AG10803 (cell line): ENCODE measurements at places on chromosomes 13 and 19.

GRCh38 chr19:28322491-28322890, 890.5 kb downstream of the UQCRFS1 start:
- DNase-seq: no peak

GRCh38 chr19:2552859-2553258, 76.9 kb downstream of the GADD45B start:
- DNase-seq: no peak

GRCh38 chr19:53389978-53390377, 5.0 kb upstream of the ZNF765 start:
- DNase-seq: no peak

- DNase-seq: peak; percentile 73
These were observed 4.6 kb downstream of the FBXO17 start for GRCh38 chr19:38970664-38971532.

GRCh38 chr19:1455336-1456120, 5.6 kb downstream of the APC2 start:
- peak; percentile 40 for DNase-seq

DNA sequence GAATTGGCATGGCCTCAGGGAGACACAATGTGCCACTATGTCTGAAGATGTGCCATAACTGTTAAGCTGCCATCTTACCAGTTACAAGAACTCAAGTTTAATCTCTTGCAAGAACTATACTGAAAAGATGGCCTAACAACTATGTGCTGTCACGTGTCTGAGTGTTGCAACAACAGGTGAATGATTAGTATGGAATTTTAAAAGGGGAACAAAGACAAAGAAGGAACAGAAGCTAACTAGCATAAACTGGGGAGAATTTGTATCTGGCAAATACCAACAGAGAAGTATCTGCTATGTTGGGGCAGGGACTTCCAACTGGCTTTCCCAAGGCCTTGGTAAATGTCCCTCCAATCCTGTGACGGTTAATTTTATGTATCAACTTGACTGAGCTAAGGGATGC, 11.5 kb upstream of the ACOD1 start:
- peak; percentile 29 for DNase-seq

GRCh38 chr19:10961073-10961860, 437 bp downstream of the SMARCA4 start:
- DNase-seq: peak; percentile 20

DNA sequence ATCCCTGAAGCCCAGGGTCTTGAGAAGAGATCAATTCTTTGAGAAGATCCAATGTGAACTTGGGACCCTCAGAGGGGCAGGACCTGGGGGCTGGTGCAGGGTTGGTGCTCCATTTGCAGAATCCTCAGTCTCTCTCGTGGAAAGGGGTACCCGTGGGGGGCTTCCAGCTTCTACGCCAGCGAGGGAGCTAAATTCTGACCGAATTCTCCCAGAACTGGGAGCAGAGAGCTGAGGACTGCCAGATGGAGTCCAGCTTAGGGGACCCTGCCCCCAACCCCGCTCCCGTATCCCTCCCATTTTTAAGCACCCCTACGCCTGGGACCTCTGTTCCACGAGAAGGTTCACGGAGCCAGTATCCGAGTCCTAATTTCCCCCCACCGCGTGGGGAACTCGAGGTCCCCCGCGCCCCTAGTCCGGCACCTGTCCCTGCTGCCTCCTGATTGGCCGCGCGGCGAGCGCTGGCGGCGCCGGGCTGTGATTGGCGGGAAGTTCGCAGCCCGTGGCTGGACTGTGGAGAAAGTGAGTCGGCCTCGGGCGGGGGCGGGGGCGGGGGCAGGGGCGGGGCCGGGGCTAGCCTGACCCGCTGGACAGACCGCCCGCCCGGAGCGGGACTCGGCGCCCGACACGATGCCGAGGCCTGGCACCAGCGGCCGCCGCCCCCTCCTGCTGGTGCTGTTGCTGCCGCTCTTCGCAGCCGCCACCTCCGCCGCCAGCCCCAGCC, 4.4 kb upstream of the LTBP4 start:
- DNase-seq: no peak

DNA sequence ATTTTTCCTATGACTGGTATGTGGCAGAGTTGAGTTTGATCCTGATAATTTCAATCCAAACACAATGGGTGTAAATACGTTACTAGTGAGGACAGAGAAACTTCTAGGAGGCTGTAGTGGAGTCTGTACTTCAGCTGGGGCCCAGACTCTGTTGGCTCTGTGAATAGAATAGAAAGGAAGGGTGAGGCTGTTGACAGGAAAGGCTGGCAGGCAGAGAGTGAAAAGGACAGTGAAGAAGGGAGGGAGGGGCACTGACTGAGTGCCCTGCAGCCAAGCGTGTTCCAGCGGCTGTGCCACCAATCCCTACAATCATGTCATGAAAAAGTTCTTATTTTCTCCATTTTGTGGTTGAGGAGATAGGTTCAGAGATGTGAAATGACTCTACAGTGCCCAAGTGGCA, 80.5 kb downstream of the MBNL2 start:
- DNase-seq: no peak

GRCh38 chr13:26983543-26984320, 187.9 kb downstream of the USP12 start:
- DNase-seq: no peak

DNA sequence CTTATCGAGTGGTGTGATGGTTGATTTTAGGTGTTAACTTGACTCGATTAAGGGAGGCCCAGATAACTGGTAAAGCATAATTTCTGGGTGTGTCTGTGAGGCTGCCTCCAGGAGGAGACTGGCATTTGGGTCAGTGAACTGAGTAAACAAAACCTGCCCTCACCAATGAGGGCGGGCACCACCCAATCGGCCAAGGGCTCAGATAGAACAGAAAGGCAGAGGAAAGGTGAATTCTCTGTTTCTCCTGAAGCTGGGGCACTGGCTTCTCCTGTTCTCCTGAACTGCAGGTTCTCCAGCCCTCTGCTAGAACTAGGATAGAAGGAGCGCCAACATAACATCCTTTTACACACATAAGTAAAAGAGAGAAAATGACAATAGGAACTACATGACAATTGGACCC, 35.1 kb downstream of the ESD start:
- no peak for DNase-seq

DNA sequence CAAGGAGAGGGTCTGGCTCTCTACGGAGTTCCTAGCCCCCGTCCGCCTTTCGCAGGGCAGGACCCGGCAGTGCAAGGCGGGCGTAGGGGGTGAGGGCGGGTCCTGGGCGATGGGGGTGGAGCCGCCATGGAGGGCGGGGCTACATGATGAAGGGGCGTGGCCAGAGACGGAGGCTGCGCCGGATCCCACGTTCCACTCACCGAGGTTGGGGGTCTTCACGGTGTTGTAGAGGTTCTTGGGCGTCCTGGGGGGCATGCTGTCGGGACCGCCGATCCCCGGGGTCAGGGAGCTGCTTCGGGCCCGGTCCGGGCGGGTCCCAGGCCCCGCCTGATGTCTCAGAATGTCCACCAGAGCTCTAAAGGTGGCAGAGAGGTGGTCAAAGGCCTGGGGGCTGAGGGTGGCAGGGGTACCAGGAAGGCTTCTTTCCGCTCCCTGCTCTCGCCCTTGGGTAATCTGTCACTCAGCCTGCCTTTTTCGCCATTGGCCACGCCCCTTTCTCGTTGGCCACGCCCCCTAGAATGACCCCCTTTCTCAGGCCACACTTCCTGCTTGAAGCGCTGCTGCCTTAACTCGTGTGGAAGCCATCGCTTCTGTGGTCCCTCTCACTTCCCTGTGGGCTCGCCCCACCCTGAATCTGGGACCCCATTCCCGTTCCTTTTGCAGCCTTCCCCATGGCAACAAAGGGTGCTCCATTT, 2.5 kb downstream of the SHISA7 start:
- DNase-seq: no peak

- peak; percentile 54 for DNase-seq
These were observed 12.5 kb upstream of the ACTN4 start for GRCh38 chr19:38634757-38635482.

GRCh38 chr19:13281567-13282291, 131.5 kb downstream of the IER2 start:
- peak; percentile 17 for DNase-seq

DNA sequence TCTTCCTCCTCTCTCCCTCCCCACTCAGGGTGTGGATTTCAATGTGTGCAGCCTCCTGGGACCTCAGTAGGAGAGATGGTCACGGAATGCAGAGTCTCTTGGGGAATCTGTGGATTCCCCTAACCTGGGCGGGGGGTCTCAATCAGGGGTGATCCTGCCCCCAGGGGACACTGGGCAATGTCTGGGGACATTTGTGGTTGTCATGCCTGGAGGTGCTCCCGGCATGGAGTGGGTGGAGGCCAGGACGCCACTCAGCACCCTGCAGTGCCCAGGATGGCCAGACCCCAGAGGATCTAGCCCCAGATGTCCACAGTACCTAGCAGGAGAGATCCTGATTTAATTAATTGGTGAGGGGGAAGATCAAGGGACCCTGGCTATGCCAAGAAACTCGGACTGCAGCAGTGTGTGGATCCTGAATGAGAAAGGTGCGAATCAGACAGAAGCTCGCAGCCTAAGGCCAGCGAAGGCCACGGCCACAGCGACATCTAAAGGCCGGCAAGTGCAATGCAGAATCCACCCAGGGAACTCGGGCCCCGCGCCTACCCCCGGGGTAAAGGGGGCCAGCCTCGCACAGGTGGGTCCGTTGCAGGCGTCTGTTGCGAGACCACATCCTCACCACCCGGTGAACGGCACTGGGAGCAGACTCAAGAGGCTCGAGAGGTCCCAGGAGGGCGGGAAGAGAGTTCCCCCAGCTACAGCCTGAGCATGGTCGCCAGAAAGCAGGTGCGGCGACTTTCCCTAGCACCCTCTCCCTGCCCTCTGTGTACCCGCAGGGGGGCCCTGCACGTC, 88.8 kb downstream of the GNG7 start:
- peak; percentile 41 for DNase-seq

DNA sequence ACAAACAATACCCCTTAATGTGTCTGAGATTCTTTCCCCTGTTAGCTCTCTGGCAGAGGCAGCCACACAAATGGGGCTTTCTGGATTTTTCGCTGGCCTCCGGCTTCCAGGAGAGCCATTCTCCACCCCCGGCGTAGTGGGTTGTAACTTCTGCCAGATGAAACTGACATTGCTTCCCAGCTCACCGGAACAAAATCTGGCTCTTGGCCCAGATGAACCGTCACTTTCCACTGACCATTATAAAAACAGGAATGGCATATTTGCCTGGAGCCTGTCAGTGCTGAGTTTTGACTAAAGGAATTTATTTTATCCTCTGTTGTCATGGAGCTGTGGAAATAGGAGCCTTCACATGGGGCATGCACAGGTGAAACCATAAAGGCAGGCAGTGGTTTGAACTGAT, 120.6 kb upstream of the GPR12 start:
- DNase-seq: peak; percentile 35

DNA sequence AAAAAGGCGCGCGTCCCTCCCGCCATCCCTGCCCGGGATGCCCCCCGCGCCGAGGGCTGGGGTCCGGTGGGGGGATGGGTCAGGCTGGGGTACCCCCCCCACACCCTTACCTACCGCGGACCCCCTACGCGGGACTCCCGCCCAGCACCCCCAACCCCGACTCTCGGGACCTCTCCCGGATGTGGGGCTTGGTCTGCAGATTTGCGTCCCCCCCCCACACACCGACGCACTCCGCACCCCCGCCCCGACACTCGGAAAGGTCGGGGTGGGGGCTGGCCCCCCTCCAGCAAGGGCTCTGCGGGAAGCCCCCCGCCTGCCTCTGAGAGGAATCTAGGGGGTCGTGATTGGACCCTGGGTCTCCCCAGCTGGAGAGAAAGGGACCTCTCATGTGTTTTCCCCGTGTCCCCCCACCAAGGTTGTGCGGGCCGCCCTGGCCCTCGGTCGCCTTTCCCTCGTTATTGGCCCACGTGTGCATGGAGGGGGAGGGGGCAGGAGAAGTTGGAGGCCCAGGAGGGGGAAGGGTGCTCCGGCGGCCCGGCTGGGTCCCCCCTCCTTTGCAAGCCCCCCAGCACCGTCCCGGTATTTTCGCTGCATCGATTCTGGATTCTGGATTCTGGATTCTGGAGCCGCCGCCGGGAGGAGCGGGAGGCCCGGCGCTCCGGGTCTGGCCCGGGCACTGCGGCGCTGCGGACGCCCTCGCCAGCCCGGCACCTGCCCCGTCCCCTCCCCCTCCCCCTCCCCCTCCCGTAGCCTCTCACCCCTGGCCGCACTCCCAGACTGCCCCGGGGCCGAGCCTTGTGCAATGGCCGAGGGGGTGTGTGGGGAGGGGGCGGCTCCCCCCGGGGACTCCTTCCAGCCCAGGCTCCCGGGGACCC, 607 bp downstream of the NFIC start:
- DNase-seq: no peak

DNA sequence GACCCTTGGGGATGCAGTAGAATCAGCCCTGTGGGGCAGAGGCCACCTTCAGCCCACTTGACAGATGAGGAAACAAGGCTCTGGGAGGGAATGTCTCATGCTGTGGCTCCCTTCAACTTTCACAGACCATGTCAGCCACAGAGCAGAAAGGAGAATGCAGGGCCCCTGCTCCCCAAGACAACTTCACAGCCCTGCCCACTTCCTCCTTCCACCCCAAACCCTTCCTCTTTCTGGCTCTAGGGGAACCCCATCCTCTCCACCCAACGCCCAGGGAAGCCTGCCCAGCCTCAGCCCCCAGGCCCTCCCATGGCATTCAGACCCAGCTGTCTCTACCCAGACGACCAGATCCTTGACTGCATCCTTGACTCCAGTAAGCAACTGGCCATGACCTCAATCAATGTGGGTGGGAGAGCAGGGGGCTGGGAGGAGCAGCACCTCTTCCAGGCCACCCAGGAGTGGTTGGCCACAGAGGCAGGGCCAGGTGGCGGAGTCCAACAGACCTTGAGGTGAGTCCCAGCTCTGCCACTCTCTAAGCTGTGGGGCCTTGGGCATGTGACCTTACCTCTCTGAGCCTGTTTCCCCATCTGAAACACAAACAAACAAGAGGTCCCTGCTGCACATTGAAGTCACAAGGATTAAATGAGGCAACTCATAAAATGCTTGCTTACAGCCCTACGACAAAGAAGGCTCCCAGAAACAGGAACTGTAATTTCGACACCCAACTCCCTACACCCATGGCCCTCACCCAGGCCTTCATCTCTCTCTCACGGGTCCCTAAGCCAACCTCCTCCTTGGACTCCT, 15.8 kb downstream of the DEDD2 start:
- no peak for DNase-seq

DNA sequence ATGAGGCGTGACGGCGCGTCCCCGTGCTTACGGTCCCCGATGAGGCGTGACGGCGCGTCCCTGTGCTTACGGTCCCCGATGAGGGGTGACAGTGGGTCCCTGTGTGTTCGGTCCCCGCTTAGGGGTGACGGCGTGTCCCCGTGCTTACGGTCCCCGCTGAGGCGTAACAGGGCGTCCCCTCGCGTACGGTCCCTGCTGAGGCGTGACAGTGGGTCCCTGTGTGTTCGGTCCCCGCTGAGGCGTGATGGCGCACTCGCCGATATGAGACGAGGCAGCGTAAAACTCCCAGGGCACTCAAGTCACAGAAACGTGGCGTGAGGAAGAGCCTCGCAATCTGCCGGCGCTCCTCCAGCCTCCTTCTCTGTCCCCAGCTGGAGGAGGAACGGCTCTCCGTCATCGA, 20.9 kb downstream of the CFAP97D2 start:
- no peak for DNase-seq

- no peak for DNase-seq
These were observed 9.1 kb upstream of the C19orf12 start for GRCh38 chr19:29724102-29724641.

GRCh38 chr13:47455626-47456025, 545.4 kb downstream of the SUCLA2 start:
- DNase-seq: peak; percentile 30

GRCh38 chr13:43246382-43246781, 223.0 kb downstream of the DNAJC15 start:
- no peak for DNase-seq

GRCh38 chr13:52179925-52180324, 20.5 kb upstream of the NEK3 start:
- DNase-seq: no peak

- DNase-seq: no peak
These were observed 1679.9 kb downstream of the SLITRK1 start for GRCh38 chr13:82202398-82202797.
